Upper lobe of left lung (tissue), 6 donors: ENCODE measurements at places on chromosomes 7 and 10. TPM values are rescaled to one million over a fixed set of nuclear protein-coding genes. Genes with fewer than 3 reads are reported as not detected.

DNA sequence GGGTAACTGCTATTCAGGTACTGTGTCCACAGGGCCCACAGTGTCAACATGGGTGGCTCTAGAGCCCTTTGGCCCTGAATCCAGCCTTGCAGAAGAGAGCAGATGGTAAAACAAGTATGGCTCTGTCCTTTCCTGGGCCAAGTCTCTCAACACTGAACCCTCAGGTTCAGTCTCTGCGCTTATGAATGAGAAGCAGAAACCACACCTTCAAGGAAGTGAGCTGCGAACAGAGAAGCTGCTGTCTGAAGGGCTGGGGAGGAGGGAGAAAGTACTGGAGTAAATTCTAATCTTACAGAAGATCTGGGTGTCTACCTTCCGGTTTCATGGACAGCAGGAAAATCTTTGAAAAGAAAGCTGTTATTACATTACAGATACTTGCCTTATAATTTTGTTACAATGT lies 4.1 kb downstream of the TBRG4 start:
- H3K36me3 ChIP-seq: peaks cover 49% of the 10 kb centered on the region
- no peak overlapping the region for H3K4me3 ChIP-seq
- H3K27ac ChIP-seq: no peak overlapping the region
- DNase-seq: no peak

The TLL2 gene
- total RNA-seq: not detected

The CFAP43 gene
- 74.4 TPM for total RNA-seq

DNA sequence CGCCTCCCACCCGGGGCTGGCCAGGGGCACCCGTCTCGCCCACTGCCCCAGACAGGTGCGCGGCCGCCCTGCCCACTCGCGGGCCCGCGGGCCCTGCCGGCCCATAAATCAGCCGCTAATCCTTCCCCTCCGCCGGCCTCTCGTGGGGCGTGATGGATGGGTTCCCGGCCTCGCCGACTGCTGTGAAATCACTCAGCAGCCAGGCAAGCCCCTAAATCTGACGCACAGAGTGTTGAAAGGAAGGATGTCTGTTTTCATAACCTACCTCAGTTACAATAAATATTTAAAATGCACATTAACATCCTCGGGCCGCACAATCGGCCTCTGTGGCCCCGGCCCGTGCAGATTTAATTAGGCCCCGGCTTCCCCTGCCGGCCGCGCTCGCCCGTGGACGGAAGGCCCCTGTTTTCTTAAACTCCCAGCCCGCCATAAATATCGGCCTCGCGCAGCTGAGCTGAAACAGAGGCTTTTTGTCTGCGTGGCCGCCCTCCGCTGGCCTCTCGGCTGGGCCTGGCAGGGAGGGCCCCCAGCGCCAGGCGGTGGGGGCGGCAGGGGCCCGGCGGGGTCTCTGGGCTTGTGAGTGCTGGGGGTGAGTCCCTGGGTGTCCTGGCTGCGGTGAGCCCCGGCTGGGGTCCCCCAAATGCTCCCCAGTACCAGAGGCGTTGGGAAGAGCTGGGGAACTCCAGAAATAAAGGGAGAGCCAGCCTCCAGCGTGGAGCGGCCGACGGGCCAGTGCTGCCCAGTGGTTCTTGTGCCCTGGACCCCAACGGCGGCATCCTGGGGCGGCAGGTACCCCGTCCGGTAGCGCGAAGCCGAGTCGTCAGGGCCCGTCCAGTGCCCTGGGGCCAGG lies 90.7 kb downstream of the UNCX start:
- no peaks in the 10 kb centered on the region for H3K36me3 ChIP-seq
- peak; percentile 78 for DNase-seq
- H3K27me3 ChIP-seq: peaks cover 14% of the 10 kb centered on the region
- H3K4me3 ChIP-seq: no peak overlapping the region

DNA sequence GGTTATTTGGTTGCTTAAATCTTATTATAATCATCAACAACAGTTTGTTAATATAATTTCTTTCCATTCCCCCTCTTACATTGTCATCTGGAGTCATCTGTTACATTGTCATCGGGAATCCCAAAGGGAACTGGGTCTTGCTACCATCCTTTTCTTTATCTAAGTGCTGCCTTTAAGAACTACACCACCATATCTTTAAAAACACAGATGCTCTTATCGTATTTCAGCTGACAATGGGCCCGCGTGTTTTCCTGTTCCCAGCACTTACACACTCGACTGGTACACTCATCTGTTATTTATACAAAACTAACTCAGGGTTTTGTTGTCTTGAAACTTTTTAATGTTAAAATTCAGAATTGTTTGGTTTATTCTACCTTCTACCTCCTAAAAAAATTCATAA lies 256.2 kb upstream of the MGMT start:
- DNase-seq: no peak
- H3K27ac ChIP-seq: no peak overlapping the region
- no peaks in the 10 kb centered on the region for H3K27me3 ChIP-seq
- no peaks in the 10 kb centered on the region for H3K4me1 ChIP-seq
- H3K4me3 ChIP-seq: no peak overlapping the region
- H3K36me3 ChIP-seq: no peaks in the 10 kb centered on the region

The KCNMA1 gene
- 30.0 TPM for total RNA-seq

- no peak overlapping the region for H3K27ac ChIP-seq
- no peak overlapping the region for H3K4me3 ChIP-seq
- H3K27me3 ChIP-seq: no peaks in the 10 kb centered on the region
- H3K4me1 ChIP-seq: peaks cover 4% of the 10 kb centered on the region
- no peak for DNase-seq
- no peaks in the 10 kb centered on the region for H3K36me3 ChIP-seq
These were observed 22.9 kb upstream of the NANOS1 start for GRCh38 chr10:119006451-119007210.

DNA sequence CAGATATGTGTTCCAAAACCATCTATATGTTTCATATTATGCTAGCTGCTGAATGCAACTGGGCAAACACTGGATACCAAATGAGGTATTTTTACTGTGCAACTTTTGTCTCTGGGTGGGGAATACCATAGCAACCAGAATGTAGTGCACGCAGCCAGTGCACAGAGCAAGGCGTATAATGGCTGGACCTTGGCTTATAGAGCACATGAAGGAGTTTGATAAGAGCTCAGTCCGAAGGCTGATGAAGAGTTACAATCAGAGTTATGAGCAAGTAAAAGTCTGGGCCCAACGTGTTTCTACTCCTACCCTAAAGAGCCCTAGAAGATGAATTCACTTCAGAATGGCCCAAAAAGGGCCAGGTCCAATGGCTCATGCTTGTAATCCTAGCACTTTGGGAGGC lies 82.2 kb downstream of the MET start:
- no peaks in the 10 kb centered on the region for H3K27me3 ChIP-seq
- no peak overlapping the region for H3K27ac ChIP-seq
- H3K36me3 ChIP-seq: no peaks in the 10 kb centered on the region
- H3K4me1 ChIP-seq: no peaks in the 10 kb centered on the region

The JCAD gene
- 43.5 TPM for total RNA-seq

The SH2D4B gene
- 1.0 TPM for total RNA-seq

- peaks cover 69% of the 10 kb centered on the region for H3K4me1 ChIP-seq
- peak; percentile 71 for DNase-seq
- H3K27ac ChIP-seq: peak overlapping the region; percentile 97
- H3K36me3 ChIP-seq: no peaks in the 10 kb centered on the region
- H3K4me3 ChIP-seq: peak overlapping the region; percentile 5
These were observed 19.6 kb upstream of the INPP5A start for GRCh38 chr10:132517951-132518521.

DNA sequence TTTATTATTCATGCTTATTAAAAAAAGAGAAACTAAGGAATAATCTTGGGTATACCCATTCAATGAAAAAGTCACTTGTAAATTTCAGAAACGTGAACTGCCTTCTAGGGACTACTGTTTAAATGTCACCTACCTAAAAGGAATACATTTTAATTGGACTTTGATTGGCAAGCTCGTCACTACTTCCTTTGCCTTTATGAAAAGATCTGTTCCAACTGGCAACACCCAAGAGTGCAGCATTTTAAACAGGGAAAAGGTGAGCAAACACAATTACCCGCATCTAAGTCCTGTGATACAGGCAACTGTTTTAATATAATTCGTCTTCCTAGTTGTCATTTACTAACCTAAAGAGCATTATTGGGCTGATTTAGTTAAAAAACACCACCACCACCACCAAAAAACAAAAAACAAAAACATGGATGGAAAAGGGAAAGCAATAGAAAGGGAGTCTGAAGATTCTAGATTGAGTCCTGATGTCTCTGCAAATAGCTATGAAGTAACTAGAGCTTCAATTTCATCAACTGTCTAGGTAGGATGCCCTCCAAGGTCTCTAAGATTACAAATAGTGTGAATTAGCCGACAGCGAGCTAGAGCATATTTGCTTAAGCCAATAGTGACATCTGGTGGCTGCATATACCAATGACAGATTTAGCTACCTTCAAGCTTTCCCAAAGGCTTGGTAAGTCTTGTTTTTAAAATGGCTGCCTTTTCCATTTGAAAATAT lies 33.8 kb upstream of the ICA1 start:
- H3K27me3 ChIP-seq: no peaks in the 10 kb centered on the region
- peak; percentile 30 for DNase-seq
- H3K36me3 ChIP-seq: no peaks in the 10 kb centered on the region
- H3K4me1 ChIP-seq: no peaks in the 10 kb centered on the region
- H3K4me3 ChIP-seq: no peak overlapping the region

DNA sequence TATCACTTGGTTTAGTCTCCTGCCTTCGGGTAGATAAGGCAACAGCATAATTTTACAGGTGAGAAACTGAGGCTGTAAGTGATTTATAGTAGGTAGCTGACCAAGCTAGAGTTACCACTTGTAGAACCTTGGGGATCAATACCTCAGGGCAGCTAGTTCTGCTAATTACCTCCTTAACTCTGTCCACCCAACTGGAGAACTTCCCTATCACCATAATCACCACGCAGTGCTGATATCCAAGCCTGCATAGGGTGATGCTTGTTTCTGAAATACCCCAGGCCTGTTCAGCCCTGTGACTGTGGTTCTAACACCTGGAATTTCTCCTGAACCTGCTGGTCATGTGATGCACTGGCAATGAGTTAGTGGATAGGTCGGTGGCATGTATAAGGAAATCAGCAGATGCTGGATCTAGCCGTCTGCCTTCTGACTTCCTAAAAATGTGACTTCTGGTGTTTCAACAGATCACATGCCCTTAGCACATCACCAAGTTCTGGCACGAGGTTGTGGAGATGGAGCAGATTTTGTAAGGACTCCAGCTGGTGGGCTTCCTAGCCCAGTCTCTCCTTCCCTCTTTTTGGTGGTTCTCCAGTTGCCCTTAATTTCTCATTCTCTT lies 15.3 kb downstream of the PLAU start:
- no peaks in the 10 kb centered on the region for H3K27me3 ChIP-seq
- no peak overlapping the region for H3K27ac ChIP-seq
- peak; percentile 58 for DNase-seq
- no peaks in the 10 kb centered on the region for H3K36me3 ChIP-seq

DNA sequence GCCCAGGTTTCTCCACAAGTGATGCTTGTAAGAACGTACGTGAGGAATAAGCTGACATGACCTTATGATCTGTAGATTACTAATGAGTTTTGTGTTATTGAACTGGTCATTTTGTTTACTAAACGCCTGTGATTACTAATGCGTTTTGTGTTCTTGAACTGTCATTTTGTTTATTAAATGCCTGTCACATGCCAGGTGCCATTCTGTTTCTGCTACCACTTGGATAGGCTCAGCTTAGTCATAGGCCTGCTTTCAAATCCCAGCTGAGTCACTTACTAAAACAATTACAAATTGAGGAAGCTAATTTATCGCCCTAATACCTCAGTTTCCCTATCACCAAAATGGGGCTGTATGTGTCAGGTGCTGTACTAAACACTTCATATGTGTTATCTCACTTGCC lies 4.7 kb upstream of the HGF start:
- DNase-seq: no peak
- no peaks in the 10 kb centered on the region for H3K36me3 ChIP-seq
- no peaks in the 10 kb centered on the region for H3K27me3 ChIP-seq
- H3K4me3 ChIP-seq: no peak overlapping the region

- H3K27me3 ChIP-seq: no peaks in the 10 kb centered on the region
- H3K27ac ChIP-seq: peak overlapping the region; percentile 99
- peaks cover 17% of the 10 kb centered on the region for H3K4me1 ChIP-seq
- H3K36me3 ChIP-seq: no peaks in the 10 kb centered on the region
These were observed 1.1 kb downstream of the AHR start for GRCh38 chr7:17299483-17299991.

The CCDC7 gene
- 6.4 TPM for total RNA-seq

DNA sequence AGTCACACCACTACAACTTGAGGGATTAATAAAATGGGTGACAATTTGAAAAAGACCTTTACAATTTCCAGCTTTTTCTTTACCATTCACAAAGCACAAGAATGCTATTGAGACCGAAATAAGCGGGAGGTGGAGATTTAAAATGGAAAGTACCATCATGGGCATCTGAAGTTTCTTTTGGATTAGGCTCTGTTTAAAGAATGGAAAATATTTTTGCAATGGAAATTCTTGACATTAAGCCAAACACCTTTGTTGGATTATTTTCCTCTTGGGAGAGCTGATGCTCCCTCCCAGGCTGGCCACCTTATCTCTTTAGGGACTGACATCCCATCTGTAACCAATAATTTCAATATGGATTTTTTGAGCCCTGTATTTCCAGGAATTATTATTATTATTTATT lies 62.5 kb downstream of the BPGM start:
- H3K36me3 ChIP-seq: no peaks in the 10 kb centered on the region
- no peaks in the 10 kb centered on the region for H3K27me3 ChIP-seq
- no peaks in the 10 kb centered on the region for H3K4me1 ChIP-seq
- H3K4me3 ChIP-seq: no peak overlapping the region

The TUBAL3 gene
- total RNA-seq: not detected

DNA sequence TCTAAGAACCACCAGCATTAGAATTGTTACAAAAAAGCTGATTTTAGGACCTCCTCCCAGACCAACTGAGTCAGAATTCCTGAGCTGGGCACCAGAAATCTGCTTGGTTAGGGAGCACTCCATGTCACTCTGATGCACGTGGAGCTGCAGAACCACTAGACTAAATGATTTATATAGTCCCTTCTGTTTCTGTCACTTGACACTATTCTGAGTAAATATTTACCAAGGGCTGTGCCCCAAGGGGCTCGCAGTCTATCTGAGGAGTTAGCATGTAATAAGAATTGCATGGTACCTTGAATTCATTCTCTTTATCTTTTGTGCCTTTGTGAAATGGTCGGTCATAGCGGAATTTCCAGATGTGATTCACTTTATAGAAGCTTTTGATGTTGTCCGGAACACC lies 196.0 kb upstream of the IMMP2L start:
- H3K4me1 ChIP-seq: no peaks in the 10 kb centered on the region
- no peak for DNase-seq
- H3K27ac ChIP-seq: no peak overlapping the region
- no peaks in the 10 kb centered on the region for H3K27me3 ChIP-seq
- no peak overlapping the region for H3K4me3 ChIP-seq
- peaks cover 14% of the 10 kb centered on the region for H3K36me3 ChIP-seq

DNA sequence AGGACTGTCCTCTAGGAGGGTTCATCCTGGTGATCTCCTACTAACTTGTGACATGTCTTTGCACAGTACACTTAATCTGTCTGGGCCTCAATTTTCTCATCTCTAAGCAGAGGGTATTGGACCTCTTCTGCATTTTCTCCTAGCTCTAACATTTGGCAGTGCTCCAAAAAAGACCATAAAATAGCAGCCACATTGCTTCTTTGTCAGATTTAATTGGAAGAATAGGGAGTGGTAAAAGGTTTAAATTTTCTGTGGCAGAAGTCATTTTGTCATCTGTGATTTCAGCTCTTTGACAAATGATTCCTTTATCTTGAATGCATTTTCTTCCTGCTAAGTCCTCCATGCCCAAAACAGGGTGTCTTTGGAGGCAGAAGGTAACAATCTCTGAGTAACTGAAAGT lies 289.9 kb upstream of the LRGUK start:
- no peak overlapping the region for H3K27ac ChIP-seq
- H3K27me3 ChIP-seq: no peaks in the 10 kb centered on the region
- H3K36me3 ChIP-seq: no peaks in the 10 kb centered on the region
- no peak overlapping the region for H3K4me3 ChIP-seq
- no peaks in the 10 kb centered on the region for H3K4me1 ChIP-seq
- DNase-seq: no peak

The PLPP4 gene
- not detected for total RNA-seq

The OPN1SW gene
- not detected for total RNA-seq
